ENCODE measurements at places on chromosomes 5 and 9.

DNA sequence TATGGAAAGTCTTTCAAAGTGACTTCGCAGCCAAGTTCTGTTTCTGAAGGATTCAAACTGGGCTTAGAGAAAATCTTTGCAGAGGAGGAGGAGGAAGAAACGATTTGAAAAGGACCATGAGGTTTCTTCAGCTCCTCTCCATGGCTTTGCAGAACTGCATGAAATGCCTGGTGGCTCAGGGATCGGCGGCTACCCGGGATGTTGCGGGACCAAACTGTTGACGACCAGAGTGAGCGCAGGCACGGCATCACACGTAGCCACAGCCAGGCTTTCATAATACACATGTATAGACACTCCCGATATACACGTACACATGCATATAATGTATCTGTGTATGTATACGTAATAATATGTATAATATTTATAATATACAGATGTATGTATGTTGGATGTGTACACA is 180.0 kb downstream of the PAX5 start:
- DNase-seq: no peak

- DNase-seq: no peak
Observed at GRCh38 chr9:131334629-131335367, 45.3 kb downstream of the PLPP7 start.

DNA sequence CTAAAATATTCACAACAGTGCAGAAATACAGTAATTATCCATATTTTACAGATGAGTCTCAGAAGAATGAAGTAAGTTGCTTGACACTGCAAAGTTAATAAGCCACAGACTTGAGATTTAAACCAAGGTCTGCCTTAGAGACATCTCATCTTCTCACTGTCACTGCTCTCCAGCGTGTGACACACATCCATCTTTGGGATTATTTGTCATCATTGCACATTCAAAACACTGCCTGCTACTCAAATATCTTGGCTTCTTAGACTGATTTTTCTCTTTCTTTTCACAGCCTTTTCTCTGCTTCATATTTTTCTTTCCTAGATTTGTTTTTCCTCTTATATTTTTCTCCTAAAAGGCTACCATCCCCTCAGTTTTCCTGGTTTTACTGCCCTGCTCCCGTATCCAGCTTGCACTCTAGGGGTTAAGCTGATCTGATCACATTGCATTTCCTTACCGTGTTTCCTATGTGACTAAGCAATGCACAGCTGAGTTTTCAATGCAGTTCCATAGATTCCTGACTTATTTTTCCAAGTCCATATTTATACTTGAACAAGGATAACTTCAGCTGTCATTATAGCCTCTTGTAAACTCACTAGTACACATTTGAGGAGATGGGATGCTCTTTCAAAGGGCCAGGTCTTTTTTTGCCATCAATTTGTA is 353.0 kb downstream of the PLK2 start:
- DNase-seq: no peak

DNA sequence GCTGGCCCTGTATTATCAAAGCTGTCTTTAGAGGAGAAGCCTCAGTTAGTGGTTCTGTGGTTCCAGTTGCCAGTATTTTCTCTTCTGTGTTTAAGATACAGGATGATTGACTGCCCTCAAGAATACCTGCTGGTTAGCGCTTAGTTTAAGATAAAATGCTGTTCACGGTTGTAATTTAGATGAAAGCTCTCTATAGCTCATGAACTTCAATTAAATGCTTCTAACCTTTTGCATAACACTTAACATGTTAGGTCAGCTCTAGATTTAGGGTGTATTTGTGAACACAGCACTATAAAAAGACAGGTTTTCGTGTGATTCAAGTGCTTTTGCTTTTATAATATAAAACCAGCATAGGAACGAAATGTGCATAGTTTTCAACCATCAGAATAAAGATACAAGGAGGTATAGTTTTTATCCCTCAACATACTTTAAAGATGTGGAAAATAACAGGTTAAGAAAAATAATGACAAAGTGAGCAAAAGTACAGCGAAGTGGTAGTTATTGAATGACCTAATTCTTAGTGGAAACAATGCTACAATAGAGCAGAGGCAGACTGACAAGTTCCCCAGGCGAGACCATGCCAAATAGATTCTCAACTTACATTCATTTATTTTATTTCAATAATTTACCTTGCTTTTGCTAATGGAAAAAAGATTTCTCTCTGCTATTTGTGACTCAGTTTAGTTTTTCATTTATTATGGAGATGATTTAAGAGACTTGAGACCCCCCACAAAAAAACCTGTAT is 602.6 kb upstream of the DMAC1 start:
- DNase-seq: no peak

DNA sequence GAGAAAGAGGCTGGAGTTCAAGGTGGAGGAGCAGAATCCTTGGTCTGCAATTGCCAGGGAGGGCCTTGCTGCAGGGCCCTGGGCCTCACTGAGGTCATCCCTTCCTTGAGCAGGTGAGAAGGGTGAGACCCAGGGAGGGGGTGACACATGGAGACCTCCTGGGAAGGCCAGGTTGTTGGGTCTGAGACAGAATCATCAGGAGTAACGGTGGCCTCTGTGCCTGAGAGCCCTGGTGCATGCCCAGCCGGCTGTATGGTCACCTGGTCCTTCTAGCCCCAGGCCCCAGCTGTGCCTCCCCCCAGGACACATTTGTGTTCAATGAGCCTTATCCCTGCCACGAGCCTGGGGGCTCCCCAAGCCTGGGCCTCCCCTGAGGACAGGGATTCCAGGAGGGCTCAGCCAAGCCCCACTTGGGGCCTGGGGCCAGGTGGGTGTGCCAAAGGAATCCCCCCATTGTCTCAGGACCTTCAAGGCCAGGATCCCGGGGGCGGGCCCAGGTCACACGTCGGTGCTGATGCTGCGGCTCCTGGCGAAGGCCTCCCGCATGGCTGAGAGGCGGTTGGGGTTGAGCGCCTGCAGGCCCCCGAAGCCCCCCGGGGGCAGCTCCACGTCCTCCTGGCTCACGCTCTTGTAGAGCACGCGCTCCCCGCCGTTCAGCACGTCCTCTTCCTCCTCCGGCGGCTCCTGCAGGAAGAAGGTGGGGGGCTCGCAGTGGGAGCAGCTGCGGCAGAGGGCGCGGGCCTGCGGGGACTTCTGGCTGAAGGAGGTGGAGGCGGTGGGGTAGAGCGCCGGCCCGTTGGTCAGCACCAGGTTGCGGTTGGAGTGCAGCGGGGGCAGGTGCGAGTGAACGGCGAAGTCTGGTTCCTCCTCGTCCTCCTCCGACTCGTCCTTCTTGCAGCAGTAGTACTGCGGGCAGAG is 30.4 kb downstream of the FAM163B start:
- DNase-seq: no peak

DNA sequence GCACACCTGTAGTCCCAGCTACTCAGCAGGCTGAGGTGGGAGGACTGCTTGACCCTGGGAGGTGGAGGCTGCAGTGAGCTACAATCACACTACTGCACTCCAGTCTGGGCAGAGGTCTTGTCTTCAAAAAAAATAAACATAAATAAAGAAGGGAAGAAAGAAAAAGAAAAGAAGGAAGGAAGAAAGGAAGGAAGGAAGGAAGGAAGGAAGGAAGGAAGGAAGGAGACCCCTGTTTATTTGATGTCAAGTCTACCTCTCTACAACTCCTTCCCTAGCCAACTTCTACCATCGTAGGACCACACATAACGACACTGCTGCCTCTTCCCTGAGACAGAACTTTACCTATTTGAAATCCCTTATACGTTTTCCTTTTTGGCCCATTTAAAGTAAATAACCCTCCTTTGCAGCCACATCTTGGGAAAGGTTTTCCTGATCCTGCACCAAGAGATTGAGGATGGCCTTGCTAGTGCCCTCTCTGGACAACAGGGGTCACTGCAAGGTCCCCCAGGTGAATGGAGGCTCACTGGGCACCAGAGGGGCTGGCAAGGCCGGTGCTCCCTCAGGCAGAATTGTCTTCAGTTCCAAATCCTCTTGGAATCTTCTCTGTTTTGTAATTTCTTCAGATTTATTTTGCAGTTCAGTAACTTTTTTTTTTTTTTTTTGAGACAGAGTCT is 10.5 kb downstream of the RPS14 start:
- DNase-seq: no peak

GRCh38 chr5:119470851-119471451 is 18.7 kb downstream of the HSD17B4 start:
- DNase-seq: no peak

GRCh38 chr5:50463726-50464125 is 22.6 kb upstream of the EMB start:
- no peak for DNase-seq

DNA sequence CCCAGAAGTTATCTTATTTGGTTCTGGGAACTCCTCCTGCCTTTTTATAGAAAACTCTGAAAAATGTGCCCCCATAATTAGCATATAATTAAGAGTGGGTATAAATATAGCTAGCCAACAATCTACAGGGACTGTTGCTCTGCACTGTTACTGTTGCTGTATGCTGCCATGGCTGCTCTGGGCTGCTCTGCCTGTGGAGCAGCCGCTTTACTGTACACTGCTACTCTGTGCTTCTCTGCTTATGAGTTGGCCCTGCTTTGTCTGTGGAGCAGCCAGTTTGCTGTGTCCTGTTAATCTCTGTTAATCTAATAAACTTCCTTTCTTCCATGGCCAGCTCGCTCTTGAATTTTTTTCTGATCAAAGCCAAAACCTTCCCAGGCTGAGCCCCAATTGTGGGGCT is 2244.0 kb upstream of the ACO1 start:
- DNase-seq: no peak

DNA sequence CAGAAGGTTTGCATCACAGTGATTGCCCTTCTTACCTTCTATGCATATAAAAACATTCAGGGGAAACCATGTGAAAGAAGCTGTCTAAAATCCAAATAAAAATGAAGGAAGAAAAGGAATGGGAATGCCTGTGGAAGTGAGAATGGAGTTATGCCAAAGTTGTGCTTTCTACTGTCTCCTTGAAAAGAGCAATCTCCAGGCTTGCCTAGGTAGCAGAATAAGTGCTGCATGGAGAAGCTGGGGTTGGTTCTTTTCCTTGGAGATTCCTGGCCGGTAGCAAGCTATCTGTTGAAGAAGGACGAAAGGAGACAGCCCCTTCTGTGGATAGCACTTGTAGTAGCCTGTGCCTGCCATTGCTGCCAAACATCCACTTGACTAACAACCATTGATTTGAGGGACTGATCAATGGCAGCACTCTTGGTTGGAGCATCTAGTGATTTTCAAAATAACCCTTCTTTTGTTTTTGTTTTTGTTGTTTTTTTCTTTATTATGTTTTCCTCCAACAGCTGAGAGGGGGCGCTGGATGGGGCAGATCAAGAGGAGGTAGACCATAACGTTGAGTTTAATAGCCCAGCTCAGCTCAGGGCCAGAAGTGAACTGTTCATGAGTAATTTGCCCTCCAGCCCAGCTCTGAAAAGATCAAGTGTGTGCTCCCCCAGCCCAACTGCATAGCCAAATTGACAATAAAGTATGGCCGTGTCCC is 1.6 kb downstream of the PLCXD3 start:
- no peak for DNase-seq

GRCh38 chr5:81694726-81695125 is 56.2 kb downstream of the SSBP2 start:
- no peak for DNase-seq

DNA sequence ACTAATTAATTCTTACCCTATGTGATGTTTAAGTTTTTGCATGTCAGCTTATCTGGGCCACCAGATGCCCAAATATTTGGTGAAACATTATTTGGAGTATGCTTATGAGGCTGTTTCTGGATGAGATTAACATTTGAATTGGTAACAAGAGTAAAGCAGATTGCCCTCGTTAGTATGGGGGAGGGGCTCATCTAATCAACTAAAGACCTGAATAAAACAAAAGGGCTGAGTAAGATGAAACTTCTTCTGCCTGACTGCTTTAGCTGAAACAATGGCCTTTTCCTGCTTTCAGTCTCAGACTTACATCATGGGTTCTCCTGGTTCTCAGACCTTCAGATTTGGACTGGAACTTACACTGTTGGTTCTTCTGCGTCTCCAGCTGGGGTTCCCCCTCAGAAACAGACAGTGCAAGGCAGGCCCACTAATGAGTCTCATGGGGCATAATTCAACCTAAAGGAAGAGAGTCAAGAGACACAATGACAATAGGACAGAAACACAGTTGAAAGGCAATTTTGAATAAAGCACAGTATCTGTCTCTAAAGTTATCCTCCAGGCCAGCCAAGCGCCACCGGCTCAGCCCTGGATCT is 288.4 kb downstream of the CAAP1 start:
- DNase-seq: no peak

DNA sequence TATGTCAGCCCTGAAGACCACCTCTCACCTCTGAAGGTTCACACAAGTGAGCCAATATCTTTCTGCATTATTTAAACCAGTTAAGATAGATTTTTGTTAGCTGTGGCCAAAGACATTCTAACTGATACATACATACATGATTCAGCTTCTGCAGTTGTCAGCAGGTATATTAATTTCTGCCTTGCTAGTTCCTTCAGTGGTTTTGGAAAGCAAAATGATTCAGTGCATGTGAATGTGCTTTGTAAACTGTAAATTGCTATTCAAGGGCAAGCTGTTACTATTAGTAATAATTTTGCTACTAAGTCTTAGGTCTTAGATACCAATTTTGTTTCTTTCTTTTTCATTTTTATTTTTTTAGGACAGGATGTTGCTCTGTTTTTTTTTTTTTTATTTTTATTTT is 89.2 kb upstream of the ERBIN start:
- DNase-seq: no peak

GRCh38 chr5:148953711-148954110 is 109.2 kb downstream of the SH3TC2 start:
- DNase-seq: no peak

- DNase-seq: no peak
Observed at GRCh38 chr5:93582677-93583438, at the start of gene NR2F1. NR2F1 (plus strand) TSS chr5:93583222; CDS start chr5:93585024, 1,802 bp downstream.

- no peak for DNase-seq
Observed at GRCh38 chr5:129746876-129747275, 1.0 kb upstream of the MINAR2 start.

- DNase-seq: no peak
Observed at GRCh38 chr5:153552886-153553285, 62.4 kb downstream of the GRIA1 start.

DNA sequence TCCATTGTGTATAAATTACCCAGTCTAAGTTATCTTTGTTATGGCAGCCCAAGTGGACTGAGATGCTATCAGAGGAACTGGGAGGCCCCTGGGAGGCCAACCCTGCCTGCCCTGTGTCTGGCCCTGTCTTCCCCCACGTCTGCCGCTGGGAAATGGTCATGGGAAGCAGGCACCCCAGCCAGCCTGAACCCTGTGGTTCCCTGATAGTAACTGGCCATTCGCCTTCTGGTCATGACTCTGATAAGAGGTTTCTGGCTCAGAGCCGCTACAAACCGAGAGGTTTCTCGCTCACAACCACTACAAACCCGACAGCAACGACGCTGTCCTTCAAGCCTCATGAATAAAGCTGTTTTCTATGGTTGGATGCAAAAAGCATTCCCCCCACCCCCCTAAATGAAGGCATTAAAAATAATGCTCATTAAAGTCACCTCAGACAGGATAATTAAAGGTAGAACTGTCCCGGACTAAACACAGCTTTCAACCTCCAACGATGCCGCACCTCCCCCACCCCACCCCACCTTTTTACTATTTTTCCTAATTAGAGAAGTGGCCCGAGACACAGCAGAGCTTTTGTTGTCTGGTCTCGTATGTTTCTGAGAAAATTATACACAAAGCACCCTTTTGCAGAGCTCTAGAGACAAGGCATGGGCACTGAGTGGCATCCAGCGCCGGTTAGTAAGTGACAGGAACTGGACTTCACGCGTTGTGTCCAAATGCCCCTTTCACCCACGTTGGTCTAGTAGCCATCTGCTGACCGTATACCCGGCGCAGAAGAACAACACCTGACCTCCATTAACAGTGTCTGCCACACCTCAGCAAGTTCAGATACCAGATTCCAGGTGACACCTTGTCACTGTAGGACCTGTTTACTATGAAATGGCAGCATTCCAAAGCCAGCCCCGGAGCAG is 140.8 kb downstream of the COL23A1 start:
- DNase-seq: no peak

GRCh38 chr9:120865176-120865575 is 11.8 kb downstream of the PHF19 start:
- DNase-seq: no peak
